ENCODE measurements at places on chromosomes 1 and 21.

- no peak for DNase-seq
Observed at GRCh38 chr1:69814926-69815325, 247.2 kb downstream of the LRRC7 start.

DNA sequence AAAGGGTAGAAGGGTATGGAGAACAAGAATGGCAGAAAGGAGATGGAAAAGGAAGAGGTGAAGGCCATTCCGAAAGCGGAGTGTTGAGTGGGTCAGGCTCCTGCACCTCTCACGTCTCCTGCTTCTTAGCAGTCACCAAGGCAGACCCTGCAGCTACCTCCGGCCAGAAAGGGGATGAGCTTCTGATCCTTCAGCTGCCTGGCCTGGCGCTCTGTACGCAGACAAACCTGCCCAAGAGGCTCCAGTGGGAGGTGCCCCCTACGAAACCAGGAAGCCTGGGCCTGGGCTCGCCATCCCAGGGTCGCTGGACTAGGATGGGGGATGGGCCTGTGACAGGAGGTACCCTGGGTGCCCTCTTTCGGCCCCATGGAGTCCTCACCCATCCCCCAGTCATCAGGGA, 3.0 kb downstream of the GPR61 start:
- no peak for DNase-seq

GRCh38 chr1:60731321-60731720, 351.0 kb upstream of the NFIA start:
- DNase-seq: no peak

DNA sequence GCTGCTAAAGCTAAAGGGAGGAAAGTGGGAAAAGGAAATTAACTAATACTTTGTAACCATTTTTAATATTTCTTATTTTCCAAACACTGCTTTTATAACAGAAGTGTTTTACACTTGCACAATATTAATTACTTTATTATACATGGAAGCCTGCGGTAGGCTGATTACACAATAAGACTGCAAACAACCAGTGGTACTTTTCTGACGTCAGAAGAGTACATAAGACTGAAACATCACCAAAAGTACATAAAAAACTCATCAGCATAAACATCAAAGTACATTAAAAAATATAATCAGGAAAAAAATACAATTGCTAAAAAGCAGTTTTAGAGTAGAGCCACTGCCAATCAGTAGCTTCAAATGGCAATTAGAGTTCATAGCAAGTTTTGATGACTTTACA, 4.6 kb downstream of the ZNF281 start:
- no peak for DNase-seq

DNA sequence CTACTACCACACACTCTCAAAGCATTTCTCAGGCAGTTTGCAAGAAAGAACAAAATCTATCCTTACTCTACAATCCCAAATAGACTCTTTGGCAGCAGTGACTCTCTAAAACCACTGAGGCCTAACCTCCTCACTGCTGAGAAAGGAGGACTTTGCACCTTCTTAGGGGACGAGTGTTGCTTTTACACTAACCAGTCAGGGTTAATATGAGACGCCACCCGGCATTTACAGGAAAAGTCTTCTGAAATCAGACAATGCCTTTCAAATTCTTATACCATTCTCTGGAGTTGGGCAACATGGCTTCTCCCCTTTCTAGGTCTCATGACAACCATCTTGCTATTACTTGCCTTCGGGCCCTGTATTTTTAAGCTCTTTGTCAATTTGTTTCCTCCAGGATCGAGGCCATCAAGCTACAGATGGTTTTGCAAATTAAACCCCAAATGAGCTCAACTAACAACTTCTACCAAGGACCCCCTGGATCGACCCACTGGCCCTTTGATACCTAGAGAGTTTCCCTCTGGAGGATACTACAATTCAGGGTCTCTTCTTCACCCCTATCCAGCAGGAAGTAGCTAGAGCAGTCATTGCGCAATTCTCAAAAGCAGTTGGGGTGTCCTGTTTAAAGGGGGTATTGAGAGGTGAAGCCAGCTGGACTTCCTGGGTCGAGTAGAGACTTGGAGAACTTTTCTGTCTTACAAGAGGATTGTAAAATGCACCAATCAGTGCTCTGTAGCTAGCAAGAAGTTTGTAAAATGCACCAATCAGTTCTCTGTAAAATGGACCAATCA, 2.0 kb upstream of the FMO4 start:
- DNase-seq: no peak

DNA sequence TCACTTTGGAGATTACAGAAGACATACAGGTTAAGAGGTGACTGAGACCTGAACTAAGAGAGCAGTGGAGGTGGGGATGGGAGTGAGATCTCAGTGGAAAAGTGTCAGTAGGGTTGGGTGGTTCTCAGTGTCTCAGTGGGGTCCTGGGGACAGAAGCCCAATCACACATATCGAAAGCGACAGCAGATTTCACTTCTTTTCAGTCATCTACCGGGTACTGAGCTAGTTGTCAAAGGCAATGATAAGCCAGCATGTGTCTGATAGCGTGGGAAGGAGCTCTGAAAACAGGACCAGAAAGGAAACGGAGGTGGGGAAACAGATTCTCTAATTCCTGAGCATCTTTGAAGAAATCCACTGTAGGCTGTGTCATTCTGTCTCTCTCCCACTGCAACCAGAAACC, 59.5 kb downstream of the RHOU start:
- DNase-seq: peak; percentile 36

GRCh38 chr1:160580221-160580812, 1.0 kb upstream of the CD84 start:
- DNase-seq: no peak

DNA sequence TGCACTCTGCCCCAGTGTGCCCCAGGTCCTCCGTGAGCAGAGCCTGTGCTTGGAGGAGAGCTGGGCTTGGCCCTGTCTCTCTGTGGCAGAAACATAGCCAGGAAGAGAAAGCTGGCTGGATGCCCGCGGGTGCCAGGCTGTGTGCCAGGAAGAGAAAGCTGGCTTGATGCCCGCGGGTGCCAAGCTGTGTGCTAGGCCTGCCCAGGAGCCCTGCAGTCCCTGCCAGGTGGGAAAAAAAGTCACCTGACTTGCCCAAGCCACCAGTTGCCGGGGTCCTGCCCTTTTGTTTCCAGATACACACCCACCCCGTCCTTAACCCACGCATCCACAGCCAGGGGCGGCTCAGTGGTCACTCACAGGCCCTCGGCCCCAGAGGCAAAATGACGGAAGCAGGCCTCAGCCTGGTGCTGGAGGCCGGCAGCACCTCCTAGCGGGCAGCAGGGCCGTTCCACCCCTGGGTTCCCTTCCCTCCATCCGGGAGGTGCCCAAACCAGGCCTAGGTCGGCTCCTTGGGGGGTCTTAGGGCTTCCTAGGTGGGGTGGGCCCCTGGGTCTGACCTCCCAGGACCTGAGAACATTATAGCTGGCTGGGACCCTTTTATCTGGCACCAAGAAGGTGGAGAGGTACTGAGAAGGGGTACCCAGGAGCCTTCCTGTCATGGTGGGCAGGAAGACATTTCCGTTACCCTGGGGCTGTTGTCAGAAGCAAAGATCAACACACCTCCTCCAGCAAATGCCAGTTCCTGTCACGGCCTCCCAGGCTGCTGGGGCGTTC, 9.1 kb downstream of the ITGB2 start:
- DNase-seq: peak; percentile 46

GRCh38 chr1:6477039-6477820, 11.3 kb upstream of the TNFRSF25 start:
- no peak for DNase-seq

DNA sequence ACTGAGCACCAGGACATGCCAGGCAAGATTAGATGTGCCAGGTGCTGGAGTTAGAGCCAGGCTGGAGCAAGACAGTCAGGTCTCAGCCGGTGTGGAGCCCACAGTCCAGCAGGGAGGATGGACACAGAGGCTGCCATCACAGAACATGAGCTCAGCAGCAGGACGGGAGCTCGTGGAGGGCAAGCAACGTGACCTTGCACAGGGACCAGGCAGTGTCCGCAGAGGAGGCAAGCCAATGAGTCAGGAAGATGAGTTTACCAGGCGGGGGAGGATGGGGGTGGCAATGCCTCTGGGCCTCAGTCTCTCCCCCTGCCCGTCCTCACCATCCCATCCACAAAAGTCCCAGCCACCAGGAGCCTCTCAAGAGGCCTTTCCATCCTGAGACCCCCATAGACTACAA, 20.7 kb upstream of the ZC3H12A start:
- DNase-seq: no peak

- no peak for DNase-seq
Observed at GRCh38 chr1:231159963-231160761, 1.7 kb upstream of the TRIM67 start.

DNA sequence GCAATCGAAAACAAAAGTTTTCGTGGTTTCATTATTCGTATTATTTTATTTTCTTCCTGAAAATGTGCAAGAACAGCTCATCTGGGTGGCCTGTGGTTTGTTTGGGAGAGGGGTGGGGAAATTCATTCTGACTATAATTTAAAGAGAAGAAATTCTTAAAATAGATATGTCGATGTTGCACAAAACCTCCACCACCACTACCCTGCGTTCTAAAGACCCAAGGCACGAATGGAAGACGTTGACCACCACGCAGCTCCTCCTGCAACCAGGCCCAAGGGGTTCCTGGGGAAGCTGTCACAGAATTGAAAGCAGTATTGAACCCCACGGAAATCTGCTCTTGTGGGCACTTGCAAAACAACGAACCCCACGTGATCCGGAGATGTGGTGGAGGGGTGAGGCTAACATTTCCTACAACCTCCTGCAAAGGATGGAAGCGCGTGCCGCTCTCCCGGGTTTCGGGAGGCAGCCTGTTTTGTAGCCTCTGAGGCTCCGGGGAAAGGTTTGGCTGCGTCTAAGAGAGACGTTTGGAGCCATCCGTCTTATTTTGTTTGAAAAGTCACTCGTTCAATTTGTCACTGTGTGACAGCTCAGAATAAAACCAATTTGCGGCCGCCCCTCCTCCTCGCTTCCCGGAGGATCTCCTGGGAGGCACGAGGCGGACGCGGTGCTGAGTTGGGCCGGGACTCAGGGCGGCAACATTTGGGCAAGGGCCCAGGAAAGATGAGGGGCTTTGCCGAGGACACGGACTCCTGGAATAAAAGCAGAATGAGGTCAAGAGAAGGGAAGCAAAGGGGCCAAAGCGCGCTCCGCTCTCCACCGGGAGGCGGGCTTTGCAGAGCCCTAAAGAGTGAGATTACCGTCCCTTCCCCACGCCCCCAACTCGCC, 810 bp upstream of the HLX start:
- DNase-seq: no peak

- no peak for DNase-seq
Observed at GRCh38 chr1:30965924-30966599, 57.5 kb upstream of the SDC3 start.

DNA sequence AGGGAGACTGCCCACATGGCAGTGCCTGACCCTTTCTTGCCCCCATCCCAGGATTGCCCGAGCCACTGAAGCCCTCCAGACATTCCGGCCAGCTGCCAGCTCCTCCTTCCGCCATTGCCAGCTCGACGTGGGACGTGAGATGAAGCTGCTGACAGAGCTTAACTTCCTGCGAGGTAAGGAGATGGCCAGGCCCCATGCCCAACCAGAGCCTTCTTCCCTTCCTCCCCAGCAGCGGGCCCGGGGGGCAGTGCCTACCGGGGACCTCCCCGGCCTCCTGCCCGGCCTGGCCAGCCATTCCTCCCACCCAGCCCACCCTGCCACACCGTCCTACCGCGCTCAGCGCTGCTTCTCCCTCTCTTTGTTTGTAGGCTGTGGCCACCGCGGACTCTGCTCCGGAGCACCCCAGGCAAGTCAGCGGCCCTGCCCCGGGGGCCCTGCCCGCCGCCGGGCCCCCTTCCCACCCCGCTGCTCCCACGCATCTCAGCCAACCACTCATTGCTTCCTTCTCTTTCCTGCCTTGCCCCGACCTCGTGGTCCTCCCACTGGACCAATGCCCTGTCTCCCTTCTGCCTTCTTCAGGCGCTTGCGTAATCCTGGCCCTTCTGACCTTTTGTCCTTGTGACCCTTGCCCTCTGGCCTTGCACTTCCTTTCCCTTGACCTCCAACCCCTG, 4.9 kb downstream of the TRIM46 start:
- DNase-seq: no peak

GRCh38 chr1:240199758-240200645, 108.3 kb downstream of the FMN2 start:
- no peak for DNase-seq

GRCh38 chr1:233959102-233959501, 54.6 kb downstream of the SLC35F3 start:
- no peak for DNase-seq

DNA sequence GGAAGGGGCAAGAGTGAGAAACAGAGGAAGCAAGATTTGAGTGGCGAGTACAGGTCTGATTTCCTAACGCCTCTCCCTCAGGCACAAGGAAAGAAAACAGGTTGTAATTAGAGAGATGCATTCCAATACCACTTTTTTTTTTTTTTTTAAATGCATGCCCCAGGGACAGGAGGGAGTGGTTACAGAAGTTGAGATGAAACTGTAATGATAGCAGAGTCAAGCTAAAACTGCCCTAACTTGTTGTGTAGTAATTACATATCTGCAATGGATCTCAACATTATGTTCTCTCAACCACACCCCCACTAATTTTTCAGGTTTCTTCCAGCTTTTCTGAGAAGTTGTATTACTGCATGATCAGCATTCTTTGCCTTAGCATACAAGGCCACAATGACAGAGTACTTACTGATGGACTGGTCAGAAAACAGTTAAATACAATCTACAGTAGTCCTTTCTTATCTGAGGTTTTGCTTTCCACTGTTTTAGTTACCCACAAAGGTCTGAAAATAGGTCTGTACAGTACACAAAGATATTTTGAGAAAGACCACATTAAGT, 5.5 kb downstream of the ETV3 start:
- no peak for DNase-seq

DNA sequence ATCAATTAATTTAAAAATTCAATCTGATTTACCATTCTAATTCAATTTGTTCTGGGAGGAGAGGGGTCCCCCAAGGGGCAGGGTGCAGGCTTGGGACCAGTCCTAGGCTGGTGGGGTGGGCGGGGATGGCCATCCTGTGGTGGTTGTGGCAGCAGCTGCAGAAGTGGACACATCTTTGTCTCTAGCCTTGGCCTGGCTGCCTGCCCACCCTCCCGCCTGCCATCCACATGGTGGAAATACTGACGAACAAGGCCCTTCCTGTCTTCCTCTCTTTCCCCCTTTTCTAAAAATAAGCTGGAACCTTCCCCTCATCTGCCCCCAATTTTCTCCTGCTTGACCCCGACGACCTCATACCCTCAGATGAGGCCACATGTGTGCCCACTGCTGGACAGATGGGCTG, 130.9 kb downstream of the FOXD2 start:
- no peak for DNase-seq

DNA sequence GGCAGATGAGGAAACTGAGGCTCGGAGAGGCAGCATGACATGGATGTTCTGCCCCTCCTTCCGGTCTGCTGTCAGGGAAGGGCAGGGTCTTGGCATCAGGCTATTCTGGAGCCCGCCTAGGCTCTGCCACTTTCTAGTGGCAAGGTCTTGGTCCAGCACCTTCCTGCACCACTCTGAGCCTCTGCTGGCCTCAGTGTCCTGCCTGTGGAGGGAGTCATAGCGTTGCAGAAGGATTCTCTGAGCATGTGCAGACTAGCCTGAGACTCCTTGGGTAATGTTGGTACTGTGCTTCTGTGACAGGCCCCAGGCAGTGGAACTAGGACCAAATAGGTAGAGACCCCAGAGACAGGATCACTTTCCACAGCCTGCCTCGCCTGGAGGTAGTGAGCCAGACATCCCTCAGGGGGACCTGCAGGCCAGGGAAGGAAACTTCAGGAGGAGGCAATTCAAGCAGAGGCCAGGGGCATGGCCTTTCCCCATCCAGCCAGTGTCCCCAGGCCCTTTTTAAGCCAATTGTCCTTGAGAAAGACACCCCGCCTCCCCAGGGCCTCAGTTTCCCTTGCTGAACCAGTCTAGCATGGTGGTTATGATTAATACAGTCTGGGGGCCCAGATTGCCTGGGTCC, 10.6 kb downstream of the EDN2 start:
- DNase-seq: no peak

GRCh38 chr1:204453141-204453772, 41.3 kb downstream of the PIK3C2B start:
- DNase-seq: peak; percentile 60

Data from stimulated activated CD4-positive, alpha-beta T cell treated with anti-CD3 and anti-CD28 coated beads, Interleukin-12 subunit alpha, Interleukin-12 subunit beta, amount 100 ng/mL, for 4 hours (primary cell).